Motor neuron (in vitro differentiated cells): ENCODE measurements at places on chromosomes 7 and 10.

- no peak for ATAC-seq
Measured at GRCh38 chr10:66162560-66163143, 763.2 kb upstream of the LRRTM3 start.

- no peak for ATAC-seq
Measured at GRCh38 chr7:84264396-84264795, 69.8 kb upstream of the SEMA3A start.

- ATAC-seq: no peak
Measured at GRCh38 chr10:124027651-124028050, 65.7 kb downstream of the CHST15 start.

- ATAC-seq: no peak
Measured at GRCh38 chr7:158094046-158094445, 493.6 kb downstream of the PTPRN2 start.

DNA sequence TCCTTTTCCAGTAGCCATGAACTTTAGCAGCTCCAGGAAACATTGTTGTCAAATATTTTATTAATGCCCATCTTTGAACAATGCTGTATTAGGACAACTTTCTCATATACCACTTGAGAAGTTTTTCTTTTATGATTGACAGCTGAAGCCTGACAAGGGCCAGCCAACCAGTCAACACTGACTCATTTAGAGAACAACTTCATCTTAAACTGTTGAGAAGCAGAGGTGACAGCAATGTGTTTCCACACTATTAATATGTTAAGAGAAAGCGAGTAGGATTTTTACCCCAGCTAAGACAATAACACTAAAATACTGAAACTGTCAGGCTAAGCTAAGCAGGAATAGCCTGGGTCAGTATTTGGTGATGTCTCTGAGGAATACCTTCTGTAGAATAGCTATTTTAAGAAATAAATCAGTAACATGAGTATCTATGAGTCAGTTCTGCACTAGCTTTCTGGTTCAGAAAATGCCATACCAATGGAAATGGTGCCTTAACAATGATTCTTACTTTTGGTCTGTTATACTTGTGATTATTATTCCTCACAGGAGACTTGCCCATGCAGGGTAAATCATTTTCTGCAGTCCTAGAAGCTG, 168.8 kb upstream of the POT1 start:
- peak; percentile 56 for ATAC-seq

- ATAC-seq: no peak
Measured at GRCh38 chr10:103804871-103805270, 50.5 kb downstream of the SH3PXD2A start.

- ATAC-seq: no peak
Measured at GRCh38 chr7:27593226-27593625, 69.5 kb downstream of the HIBADH start.

GRCh38 chr10:95604630-95605029, 43.5 kb upstream of the SORBS1 start:
- no peak for ATAC-seq

GRCh38 chr10:61001731-61002122, 57.7 kb upstream of the RHOBTB1 start:
- ATAC-seq: no peak

DNA sequence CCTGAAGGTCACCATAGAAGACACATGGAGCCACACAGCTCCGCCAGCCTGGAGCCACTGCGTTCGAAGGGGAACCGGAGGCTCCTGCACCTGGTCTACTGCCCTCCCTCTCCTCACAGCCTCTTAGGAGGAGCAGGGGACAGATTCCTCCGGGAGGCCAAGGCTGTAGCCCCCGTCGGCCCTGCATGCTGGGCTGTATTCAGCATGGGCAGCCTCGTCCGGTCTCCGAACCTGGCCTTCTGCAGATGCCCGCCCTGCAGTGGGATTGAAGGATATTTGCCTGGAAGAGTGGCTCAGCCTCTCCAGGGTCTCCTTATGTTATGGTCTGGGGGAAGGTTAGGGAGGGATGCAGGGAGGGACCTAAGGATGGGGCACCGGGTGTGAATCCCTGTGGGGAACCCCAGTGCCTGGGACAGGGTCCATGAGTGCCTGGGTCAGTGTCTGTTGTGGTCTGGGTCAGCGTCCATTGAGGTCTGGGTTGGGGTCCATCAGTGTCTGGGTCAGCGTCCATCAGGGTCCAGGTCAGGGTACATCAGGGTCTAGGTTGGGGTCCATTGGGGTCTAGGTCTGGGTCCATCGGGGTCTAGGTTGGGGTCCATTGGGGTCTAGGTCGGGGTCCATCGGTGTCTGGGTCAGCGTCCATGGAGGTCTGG, 13.0 kb upstream of the SCART1 start:
- ATAC-seq: no peak

GRCh38 chr7:81330108-81330507, 411.3 kb upstream of the SEMA3C start:
- peak; percentile 43 for ATAC-seq

DNA sequence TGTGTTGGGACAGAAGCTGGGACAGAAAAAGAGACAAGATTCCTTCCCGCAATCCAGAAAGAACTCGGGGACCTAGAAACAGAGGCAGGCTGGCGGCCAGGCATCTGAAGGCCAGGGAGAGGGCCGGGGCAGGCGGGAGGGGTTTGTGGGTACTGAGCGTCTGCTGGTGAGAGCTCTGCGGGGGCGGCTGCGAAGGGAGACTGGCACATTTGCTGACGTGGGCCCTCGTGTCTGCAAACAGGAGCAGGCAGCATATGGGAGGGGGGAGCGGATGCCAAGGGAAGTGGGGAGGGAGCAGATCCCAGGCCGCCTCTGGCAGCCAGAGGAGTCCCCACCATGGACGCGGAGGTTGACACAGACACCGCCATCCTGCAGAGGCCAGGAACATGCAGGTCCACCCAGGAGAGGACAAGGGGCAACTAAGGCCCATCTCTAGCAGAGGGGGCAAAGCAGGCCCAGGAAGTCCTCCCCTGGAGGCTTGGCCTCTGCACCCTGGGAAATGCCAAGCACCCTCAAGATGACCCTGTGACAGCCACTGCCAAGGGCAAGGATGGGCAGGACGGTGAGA, 32.2 kb downstream of the KCNH2 start:
- peak; percentile 40 for ATAC-seq

GRCh38 chr7:44768628-44769371, 20.2 kb downstream of the ZMIZ2 start:
- ATAC-seq: no peak

DNA sequence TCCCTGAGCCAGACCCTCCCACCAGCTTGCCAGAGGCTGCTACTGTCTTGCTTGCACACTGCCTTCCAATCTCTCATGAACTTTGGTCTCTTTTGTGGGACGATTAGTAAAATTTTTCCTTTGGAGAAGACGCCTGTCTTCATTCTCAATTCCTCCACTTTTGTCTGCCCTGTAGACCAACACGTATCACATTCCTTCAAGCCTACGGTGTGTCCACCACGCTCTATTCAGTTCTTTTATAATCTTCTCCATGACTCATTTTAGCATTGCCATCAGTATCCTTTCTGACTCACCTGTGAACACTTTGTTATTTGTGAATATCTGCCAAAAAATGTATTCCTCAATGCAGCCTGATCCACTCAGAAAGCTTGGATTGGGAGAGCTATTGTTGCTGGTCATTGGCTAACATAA, 1.4 kb downstream of the GIMAP5 start:
- ATAC-seq: no peak

DNA sequence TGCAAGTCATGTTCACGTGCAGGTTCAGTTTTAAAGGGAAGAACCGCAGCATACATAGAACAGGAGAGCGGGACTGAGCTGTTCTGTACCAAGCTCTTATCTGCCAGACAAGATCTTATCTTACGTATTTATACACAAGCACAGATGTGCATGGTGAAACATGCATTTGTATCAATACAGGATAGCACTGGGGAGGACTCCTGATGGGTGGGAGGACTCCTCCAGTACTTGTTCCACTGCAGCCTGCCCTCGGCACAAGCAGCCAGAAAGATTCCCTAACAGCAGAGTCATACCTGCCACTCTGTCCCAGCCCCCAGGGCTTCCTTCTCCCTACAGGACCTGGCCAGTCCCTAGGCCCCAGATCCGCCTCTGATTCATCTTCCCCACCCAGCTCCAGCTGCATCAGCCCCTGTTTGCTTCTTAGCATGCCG, 13.2 kb upstream of the PRKCQ start:
- ATAC-seq: no peak

GRCh38 chr10:34323192-34323591, 491.9 kb downstream of the PARD3 start:
- ATAC-seq: no peak

GRCh38 chr7:67589183-67589582, 592.5 kb downstream of the TYW1 start:
- ATAC-seq: no peak

DNA sequence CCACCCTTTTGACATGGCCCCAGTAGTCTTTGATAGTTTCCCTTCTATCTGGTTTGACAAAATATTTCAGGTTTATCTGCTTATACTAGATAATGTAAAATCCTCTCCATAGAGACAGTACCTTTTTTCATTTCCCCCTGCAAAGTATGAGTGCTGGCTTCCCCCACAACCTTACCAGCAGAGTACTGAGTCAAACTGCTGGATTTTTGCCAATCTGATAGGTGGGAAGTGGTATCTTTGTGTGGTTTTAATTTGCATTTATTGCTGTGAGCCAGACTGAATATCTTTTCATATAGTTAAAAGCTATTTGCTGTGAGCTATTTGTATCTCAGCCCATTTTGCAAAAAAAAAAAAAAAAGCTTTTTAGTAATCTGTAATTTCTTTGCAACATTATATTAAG, 32.1 kb upstream of the HECTD2 start:
- no peak for ATAC-seq

DNA sequence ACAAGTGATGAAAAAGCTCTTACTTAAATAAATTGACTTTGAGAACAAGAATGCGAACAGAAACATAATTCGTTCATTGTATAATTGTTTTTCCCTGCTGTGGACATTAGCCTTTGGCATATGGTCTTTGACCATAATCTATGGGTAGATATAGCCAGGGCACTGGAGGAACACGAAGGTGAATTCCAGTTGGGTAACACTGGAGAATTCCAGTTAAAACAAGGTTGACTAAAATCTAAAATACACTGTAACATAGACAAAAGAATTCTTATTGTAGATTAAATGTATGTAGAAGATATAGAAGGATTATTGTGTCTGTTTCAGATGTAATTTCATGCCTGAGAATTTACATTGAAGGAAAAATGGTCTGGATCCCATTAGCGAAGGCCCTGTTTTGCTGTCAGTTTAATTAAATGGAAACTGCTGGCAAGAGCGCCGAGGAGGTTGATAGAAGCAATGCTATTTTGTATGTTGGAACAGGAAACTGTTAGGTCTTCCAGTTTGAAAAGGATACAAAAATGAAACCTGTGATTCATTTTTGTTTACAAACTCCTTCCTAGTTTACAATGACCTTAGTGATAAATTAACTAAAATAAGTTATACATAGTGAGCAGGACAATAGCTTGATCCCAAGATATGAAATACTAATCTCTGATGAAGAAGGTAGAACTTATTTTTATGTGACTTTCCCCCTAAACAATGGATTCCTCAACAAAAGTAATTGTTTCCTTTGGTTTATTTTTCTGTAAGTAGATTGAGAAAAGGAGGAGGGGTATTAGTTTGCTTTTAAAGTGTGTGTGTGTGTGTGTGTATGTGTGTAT, 68.9 kb downstream of the ARID5B start:
- ATAC-seq: no peak

DNA sequence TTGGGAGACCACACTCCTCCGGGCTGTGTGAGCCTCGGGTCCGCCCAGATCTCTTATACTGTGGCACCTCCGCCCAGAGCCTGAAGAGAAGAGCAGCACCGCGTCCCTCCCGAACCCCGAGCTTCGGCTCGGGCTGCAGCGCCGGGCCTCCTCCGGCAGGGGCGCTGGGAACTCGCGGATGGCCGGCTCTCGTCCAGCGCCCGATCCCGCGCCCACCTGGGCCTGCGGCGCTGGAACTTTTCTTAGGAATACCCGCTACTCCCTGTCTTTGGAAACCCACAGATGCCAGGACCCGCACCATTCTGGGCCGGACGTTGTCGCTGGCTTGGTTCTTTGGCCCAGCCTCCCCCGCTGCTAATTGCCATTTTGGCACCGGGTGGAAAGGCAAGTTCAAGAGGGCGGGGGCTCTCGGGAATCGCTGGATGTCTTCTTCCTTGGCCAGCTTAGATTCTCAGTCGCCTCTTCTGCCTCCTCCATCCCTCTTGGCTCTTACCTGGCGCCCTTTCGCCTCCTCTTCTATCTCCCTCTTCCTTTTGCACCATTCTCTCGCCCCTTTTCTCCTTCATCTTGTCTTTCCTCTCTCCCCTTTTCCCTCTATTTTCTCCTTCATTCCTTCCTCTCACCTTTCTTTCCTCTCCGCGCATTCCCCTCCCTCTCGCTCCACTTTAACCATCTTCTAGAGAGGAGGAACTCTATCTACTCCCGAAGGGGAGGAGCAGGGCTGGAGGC, 2.1 kb upstream of the SORCS3 start:
- ATAC-seq: peak; percentile 70

- no peak for ATAC-seq
Measured at GRCh38 chr7:14073543-14073942, 84.1 kb upstream of the ETV1 start.

DNA sequence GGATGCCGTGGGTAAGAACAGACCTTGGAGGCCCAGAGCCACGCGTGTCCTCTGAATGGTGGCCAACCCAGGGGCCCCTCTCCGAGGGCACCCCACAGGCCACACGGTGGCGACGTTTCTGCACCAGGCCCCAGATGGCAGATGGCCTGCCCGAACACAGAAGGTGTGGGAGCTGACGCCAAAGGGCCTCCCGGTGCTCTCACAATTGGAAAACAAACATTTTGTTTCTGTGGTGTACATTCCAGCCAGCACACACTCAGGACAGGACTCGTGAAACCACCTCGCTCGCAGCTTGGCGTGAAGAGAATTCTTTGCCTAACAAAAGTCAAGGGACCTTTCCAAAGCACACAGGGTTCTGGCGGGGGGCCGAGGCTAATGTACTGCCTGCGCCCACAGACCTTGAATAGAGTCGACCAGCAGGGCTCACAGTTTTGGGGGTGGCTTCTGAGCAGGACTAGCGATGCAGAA, 112.1 kb downstream of the FAM53B start:
- ATAC-seq: peak; percentile 42

DNA sequence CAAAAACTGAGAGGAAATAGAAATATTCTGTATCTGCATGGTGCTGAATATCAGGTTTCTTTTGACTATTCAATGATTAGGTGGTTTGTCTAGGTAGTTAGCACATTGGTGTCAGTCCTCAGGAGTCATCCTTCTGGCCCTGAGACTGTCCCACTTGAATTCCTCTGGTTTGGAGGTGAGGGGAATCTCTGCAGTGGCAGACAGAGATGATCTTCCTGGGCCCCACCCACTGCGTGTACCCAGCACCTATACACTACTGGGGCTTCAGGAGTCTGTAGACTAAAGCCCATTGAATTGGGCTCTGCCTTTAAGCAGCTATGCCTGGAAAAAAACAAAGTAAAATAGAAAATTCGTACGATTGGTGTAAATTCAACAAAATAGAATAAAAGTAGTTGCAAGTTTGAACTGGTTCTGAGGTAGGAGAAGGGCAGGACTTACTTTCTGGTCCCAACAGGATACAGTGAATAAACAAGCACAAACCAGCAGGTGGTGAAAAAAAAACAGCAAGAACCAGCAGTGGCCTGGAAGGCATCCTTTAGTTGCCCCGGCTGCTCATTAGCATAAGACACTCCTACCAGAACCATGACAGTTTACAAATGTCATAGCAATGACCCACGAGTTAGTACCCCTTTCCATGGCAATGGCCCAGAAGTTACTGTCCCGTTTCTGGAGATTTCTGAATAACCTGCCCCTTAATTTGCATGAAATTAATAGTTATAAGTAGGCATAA, 1.7 kb downstream of the LIPM start:
- no peak for ATAC-seq
